ENCODE measurements at places on chromosomes 11 and 22.

DNA sequence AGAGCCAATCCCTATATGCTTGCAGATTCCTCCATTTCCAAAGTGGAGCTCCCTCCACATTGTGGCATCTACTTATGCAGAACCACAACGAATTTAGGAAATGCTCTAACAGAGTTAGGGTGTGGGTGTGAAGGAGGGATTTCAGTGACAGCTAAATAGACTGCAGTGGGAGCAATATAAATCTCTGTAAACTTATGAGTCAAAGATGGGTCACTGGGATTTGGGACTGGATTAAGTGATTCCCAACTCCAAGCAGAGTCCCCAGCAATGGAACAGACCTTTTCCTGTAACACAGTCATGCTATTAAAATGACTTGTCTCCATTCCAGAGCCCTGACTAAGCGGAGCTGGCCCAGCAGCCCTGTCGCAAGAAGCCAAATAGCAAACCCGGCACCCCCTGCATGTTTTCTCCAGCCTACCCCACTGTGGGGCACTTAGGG, 36.6 kb downstream of the RPL27A start:
- H3K4me3 ChIP-seq = no peak overlapping the region
- peaks cover 9% of the 10 kb centered on the region for H3K4me1 ChIP-seq
- H3K27ac ChIP-seq = no peak overlapping the region
- peaks cover 11% of the 10 kb centered on the region for H3K27me3 ChIP-seq
- DNase-seq = no peak
- H3K36me3 ChIP-seq = no peaks in the 10 kb centered on the region

GRCh38 chr11:118526688-118527087, 586 bp upstream of the TTC36 start:
- peaks cover 29% of the 10 kb centered on the region for H3K4me1 ChIP-seq
- H3K27ac ChIP-seq = peak overlapping the region; percentile 40
- no peak for DNase-seq
- H3K27me3 ChIP-seq = no peaks in the 10 kb centered on the region
- no peak overlapping the region for H3K4me3 ChIP-seq
- H3K36me3 ChIP-seq = peaks cover 6% of the 10 kb centered on the region

DNA sequence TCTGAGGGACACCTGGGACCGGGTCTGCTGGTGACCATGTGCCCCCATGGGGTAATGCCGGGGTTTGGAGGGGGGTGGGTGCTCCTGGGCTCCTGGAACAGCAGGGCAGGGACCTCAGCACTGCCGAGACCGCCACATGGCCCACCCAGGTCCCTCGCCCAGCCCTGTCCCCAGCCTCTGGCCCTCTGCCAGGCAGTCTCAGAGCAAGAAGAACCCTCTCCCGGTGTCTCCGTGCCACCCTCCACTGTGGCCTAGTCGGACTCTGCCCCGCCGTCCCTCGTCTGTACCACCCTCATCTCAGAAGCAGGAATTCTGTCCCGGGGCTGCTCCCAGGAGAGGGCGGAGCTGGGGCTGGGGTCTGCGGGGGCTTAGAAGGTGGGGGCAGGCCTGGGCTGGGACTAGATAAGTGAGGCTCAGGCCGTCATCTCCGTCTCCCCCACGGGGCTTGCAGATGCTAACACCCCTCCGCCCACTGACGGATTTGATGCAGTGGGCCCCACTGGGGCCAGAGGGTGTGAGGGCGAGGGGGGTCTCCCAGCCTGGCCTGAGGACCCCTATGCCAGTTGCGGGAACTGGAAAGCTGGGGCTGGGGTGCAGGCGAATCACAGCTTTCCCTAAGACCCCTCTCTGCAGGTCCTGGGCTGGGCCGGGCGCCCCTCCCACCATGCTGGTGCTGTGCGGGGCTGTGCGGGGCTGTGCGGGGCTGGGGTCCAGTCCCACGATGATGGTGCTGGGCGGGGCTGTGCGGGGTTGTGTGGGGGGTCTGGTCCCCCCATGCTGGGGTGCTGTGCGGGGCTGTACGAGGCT, 1.1 kb downstream of the MUC5AC start:
- H3K36me3 ChIP-seq = no peaks in the 10 kb centered on the region
- no peak overlapping the region for H3K27ac ChIP-seq
- no peak for DNase-seq
- H3K4me1 ChIP-seq = no peaks in the 10 kb centered on the region

- peaks cover 5% of the 10 kb centered on the region for H3K4me1 ChIP-seq
- H3K27me3 ChIP-seq = no peaks in the 10 kb centered on the region
Measured at GRCh38 chr11:82858556-82859091, 41.6 kb downstream of the PRCP start.

- DNase-seq = no peak
- no peak overlapping the region for H3K4me3 ChIP-seq
- H3K4me1 ChIP-seq = peaks cover 7% of the 10 kb centered on the region
- no peaks in the 10 kb centered on the region for H3K27me3 ChIP-seq
- H3K36me3 ChIP-seq = no peaks in the 10 kb centered on the region
Measured at GRCh38 chr11:12164061-12165014, 53.9 kb downstream of the MICAL2 start.

GRCh38 chr22:39471381-39472141, 14.7 kb downstream of the MGAT3 start:
- no peaks in the 10 kb centered on the region for H3K27me3 ChIP-seq
- no peaks in the 10 kb centered on the region for H3K36me3 ChIP-seq
- H3K27ac ChIP-seq = peak overlapping the region; percentile 73
- peak overlapping the region; percentile 76 for H3K4me3 ChIP-seq

- no peak overlapping the region for H3K4me3 ChIP-seq
- peak overlapping the region; percentile 46 for H3K27ac ChIP-seq
Measured at GRCh38 chr11:78351193-78351592, 66.4 kb downstream of the GAB2 start.

DNA sequence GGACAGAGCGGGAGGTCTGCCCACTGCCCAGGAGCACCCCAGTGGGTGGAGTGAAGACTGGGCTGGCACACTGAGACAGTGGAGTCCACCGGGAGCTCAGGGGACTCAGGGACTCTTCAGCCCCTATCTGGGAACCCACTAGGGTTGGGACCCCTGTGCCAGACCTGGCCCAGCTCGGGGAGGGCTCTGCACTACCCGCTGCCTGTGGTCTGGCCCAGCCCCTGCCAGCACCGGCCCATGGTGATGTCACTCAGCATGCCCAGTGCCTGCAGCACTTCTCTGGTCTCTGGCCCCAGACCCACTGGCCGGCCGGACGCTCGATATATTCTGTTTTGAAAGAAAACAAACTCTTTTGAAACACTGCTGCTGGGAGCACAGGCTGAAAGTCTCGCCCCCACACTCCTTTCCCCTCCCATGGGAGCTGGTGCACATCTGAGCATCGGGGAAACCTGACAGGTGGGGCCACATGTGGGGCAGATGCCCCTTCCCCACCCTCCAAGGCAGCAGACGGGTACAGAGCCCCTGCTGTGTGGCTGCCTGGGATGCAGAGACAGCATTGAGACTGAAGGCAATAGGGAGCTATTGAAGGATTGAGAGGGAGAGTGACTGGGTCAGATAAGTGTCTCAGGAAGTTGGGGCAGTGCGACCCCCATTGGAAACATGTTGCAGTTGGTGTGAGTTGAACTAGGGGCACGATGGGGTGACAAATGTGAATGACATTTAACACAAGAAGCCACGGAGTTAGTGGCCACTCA, 62.9 kb downstream of the MYEOV start:
- H3K36me3 ChIP-seq = no peaks in the 10 kb centered on the region
- no peak for DNase-seq
- H3K27me3 ChIP-seq = peaks cover 7% of the 10 kb centered on the region
- H3K4me3 ChIP-seq = no peak overlapping the region
- no peaks in the 10 kb centered on the region for H3K4me1 ChIP-seq
- no peak overlapping the region for H3K27ac ChIP-seq

- DNase-seq = no peak
- H3K4me3 ChIP-seq = no peak overlapping the region
- no peaks in the 10 kb centered on the region for H3K27me3 ChIP-seq
- peaks cover 58% of the 10 kb centered on the region for H3K4me1 ChIP-seq
- H3K36me3 ChIP-seq = peaks cover 10% of the 10 kb centered on the region
Measured at GRCh38 chr11:118778898-118779297, 12.1 kb downstream of the DDX6 start.

DNA sequence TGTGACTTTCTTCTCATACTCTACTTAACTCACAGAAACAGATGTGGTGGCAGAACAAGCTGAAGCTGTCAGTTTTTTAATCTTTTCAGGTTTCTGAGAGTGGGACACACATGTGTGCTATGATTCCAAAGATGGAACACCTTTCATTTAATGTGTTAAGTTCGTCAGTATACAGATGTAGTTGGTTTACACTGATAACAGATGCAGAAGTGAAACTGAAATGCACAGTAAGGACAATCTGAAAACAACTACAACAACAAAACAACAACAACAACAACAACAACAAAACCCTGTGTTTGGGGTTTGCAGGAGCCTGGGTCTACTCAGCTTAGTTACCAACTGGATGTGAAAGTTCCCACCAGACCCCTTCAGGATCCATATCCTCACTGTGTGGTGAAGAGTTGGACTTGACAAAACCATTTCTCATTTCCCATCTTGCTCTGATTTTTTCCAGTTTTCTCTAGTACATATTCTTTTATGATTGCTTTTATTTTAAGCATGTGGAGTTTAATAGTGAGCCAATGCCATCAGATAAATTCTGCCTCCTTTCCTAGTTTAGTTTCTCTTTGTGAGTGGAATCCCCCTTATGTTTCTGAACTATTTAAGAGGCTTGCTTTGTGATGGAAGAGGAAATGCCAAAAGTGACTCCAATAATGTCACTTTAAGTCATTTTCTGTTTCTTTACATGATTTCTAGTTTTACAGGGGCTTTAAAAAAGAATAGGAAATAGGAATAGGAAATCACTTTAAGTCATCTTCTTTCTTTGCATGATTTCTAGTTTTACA, 47.8 kb downstream of the ARHGAP42 start:
- no peak overlapping the region for H3K27ac ChIP-seq
- no peaks in the 10 kb centered on the region for H3K4me1 ChIP-seq
- no peak overlapping the region for H3K4me3 ChIP-seq
- no peaks in the 10 kb centered on the region for H3K27me3 ChIP-seq

DNA sequence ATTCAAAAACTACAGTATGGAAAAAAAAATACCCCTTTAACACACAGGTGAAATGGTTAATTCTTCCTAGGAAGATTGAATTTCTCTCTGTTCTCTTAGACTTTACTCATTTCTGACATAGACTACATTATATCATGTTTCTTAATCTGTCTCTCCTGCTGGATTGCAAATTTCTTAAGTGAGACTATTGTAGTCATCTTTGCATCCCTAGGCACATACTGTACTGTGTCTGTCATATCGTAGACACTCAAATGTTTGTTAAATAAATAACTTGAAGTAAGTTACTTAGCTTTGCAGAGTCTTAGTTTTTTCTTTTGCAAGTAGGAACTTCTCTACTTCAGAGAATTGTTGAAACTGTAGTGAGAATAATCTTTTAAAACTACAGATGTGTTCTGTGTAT, 58.7 kb downstream of the FAM83F start:
- no peak overlapping the region for H3K27ac ChIP-seq
- no peaks in the 10 kb centered on the region for H3K36me3 ChIP-seq
- H3K4me1 ChIP-seq = peaks cover 56% of the 10 kb centered on the region
- no peaks in the 10 kb centered on the region for H3K27me3 ChIP-seq

DNA sequence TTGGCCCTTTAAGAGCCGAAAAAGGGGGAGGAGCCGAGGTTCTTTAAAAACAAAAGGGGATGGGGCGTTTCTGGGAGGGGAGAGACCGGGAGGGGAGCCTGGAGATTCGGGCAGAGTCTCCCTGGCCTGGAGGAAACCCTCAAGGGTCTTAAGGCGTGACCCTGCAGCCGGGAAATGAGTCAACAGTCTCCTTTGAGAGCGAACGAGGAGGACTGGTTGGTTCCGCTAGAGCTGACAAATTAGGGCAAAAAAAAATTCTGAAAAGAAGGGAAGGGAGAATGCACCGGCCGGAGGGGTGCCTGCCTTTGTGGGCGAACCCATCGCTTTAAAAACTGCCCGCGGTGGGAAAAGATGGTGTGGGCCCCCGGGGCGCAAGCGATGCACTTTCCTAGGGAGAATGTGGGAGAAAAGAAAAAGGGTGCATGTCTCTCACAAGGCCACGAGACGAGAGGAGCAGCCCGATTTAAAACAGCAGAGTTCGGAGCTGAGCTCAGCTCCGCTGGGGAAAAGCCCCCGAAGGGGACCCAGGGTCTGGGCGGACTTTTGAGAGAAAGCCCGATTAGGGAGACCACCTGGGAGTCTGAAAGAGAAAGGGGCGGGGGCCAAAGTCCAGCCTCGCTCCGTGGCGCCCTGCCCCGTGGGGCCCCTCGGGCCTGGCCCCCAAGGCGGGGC, 874 bp downstream of the ZFTA start:
- no peak for DNase-seq
- peak overlapping the region; percentile 98 for H3K4me3 ChIP-seq
- no peaks in the 10 kb centered on the region for H3K36me3 ChIP-seq
- peak overlapping the region; percentile 76 for H3K27ac ChIP-seq
- peaks cover under 1% of the 10 kb centered on the region for H3K27me3 ChIP-seq

DNA sequence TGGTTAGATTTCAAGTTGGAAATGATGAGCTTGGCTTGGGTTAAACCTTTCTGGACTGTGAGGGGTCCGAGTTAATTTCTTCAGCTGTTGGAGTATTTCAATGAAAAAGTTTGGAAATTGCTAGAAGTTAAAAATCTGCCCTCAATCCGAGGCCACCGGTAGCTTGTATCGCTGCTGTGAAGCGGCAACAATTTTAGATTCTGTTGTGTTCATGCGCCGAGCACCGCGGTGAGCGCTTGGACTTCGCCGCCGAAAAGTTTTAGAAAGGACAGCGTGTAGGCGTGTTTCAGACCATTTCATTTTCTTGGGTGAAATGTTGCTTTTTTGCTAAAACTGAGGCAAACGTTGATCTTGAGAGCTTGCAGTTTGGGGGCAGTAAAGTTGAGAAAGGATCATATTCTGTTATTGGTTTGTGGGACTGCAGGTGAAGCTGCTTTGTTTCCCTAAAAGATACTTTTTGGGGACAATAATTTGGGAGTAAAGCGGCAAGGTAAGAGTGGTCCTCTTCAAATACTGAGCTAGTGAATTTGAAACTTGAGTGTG, 928 bp downstream of the FBXO7 start:
- no peaks in the 10 kb centered on the region for H3K27me3 ChIP-seq
- DNase-seq = no peak
- peaks cover 29% of the 10 kb centered on the region for H3K4me1 ChIP-seq
- peak overlapping the region; percentile 98 for H3K27ac ChIP-seq
- H3K4me3 ChIP-seq = peak overlapping the region; percentile 97
- no peaks in the 10 kb centered on the region for H3K36me3 ChIP-seq

DNA sequence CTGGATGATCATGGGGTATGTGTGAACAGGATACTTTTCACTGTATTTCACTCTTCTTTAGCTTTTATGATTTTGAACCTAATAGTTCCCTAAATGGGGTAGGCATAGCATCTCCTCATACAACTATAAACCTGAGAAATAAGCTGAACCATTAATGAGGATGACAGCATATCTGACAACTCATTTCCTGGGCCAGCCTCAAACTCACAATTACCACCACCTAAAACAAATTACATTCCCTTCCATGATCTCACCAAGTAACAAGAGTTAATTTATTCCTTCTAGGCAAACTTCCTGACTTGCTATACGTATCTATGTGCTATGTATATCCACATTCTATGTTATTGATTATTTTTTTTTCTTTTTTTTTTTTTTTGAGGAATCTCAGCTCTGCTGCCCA, 23.0 kb downstream of the SIK3 start:
- peaks cover 67% of the 10 kb centered on the region for H3K4me1 ChIP-seq
- no peaks in the 10 kb centered on the region for H3K27me3 ChIP-seq
- no peaks in the 10 kb centered on the region for H3K36me3 ChIP-seq
- H3K27ac ChIP-seq = peak overlapping the region; percentile 10
- DNase-seq = no peak

GRCh38 chr22:29224121-29224858, 18.6 kb downstream of the EMID1 start:
- H3K4me3 ChIP-seq = no peak overlapping the region
- H3K27ac ChIP-seq = no peak overlapping the region
- no peaks in the 10 kb centered on the region for H3K4me1 ChIP-seq
- H3K36me3 ChIP-seq = no peaks in the 10 kb centered on the region
